ENCODE measurements at places on chromosomes 1 and 21. TPM values are rescaled to one million over a fixed set of nuclear protein-coding genes. Genes with fewer than 3 reads are reported as not detected.

The ELOVL1 gene
- 138 TPM for total RNA-seq

The HSD3B1 gene
- not detected for total RNA-seq

DNA sequence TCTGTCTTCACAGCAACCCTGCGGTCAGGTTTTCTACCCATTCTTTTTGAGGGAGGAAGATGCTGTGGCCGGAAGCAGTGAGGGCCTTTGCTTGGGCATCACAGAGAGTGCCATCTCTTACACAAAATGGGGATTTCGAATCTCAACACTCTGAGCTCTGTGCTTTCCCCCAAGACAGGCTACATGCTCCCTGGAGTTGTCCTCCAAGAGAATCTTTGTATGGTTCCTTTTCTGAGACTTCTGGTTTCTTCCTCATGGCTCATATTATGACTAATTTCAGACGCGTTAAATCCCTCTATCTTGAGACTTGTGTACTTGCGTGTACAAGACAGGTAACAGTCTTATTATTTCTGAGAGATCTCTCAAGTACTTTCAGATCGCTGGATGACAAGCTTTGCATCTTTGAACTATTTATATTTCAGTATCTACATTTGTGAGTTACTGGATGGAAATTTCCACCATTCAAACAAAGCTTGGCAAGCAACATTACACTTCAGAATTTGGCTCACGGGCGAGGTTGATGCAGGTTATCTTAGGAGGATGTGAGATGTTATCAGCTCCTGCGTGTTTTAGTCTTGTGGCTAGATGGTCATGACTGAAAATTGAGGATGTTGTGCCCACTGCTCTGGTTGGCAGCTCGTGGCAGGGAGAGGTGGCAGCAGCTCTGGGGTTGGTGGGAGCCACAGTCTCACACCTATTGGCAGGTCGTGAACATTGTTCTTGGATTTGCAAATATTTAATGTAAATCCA lies 19.4 kb downstream of the ABCG1 start:
- no peak for DNase-seq

The PDIK1L gene
- total RNA-seq = 5.7 TPM

The GFI1 gene
- total RNA-seq = 0.17 TPM

GRCh38 chr1:57860325-57860724 lies 436.5 kb upstream of the DAB1 start:
- DNase-seq = no peak

The S100A7 gene
- total RNA-seq = not detected

DNA sequence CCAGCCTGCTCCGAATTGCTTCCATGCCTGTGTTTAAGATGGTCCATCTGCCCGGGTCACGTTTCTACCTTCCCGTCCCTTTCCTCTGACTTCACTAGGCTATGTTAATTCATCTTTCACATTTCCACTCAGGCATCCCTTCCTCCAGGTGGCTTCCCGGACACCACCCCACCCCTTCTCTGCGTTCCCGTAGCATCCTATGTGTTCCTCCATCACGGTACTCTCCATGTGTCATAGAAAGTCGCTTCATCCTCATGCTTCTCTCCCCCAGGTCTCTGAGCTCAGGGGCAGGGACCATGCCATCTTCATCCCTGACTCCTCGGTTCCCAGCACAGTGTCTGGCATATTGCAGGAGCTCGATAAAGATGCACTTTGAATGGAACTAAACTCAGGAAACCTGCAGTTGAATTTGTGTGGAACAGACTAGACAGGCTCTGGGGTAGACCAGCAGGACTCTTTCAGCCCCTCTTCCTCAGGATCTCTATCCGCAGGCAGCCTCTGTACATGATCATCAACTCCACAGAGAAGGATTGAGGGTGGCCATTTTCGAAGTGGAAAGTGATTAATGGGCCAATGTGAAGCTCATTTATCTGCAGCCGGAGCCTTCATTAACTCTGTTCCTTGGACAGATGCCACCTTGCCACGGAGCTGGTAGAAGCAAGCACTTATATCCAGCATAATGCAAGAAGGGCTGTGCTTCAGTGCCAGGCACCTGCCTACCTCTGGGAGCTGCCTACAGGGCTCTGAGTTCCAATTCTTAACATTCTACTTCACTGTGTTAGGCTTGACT lies 9.1 kb downstream of the C1orf226 start:
- DNase-seq = no peak

- DNase-seq = peak; percentile 82
Measured at GRCh38 chr1:23368562-23369334, 888 bp downstream of the ZNF436 start.

DNA sequence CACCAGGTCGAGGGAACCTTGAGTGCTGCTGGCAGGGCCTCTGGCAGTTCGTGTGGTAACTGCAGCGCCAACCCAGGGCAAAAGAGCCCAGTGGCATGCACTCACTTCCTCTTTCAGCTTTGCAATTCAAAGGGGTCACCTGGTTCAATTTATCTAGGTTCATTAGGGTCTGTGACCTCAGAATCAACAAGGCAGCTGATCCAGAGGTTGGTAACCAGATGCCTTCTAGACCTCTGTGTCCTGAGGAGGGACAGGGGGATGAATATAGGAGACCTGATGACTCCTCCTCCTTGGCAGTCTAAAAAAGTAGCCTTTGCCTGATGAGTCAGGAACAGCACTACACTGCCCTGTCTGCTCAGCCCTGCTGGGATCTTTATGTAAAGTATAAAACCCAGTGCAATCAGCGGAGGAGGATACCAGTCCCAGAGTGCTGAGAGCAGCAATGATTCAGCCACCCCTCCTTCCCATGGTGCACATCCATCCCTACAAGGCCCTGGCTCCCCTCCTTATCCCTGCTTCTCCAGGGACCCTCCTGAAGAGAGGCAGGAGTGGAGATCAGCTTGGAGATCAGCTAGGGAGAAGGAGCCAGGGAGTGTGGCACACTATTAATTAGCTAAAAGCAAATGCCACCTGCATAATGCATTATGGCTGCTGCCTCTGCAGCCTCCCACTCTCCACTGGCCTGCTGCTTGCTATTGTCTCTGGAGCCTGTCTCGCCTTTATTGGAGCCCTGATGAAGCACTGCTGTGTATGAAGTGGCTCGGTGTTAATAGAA lies 11.2 kb upstream of the FMOD start:
- DNase-seq = peak; percentile 23

The CD101 gene
- 0.12 TPM for total RNA-seq

DNA sequence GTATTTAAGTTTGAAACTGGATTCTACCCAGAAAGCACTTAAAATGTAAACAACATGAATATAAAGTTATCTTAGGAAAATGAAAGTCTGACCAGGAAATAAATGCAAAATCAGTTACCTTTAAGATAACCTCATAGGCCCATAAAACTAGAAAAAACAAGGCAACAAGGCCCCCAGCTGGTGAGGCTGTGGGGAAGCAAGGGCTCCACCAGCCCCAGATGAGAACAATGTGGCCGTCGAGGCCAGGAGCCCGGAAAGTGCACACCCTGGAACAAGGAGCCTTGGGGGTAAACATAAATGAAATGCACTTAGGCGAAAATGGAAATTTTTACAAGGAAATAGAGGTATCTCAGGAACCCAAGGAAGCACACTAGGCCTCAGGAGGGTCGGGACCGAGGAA lies 37.9 kb upstream of the BMP8B start:
- no peak for DNase-seq

DNA sequence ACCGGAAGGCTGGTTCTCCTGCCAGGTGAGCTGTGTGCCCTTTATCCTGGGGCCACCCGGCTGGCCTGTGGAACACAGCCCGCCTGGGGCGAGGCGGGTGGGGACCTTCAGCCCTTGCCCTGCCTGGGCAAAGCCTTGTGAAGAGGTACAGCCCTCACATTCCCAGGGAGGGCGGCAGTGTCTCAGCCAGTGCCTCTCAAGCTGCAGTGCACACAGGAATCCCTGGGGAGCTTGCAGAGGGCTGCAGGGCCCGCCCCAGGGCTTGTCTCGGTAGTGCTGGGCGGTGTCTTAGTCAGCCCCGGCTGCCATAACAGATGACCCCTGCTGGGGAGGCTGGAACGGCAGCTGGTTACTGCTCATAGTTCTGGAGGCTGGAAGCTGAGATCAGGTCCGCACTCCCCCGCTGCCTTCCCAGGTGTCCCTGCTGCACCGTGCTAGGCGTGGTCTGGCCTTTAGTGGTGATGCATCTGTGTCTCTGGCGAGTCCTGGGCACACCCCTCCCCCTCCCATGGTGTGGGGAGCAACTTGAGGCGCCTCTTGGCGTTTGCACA lies 12.6 kb downstream of the DFFB start:
- DNase-seq = no peak

The PSRC1 gene
- 39.4 TPM for total RNA-seq

DNA sequence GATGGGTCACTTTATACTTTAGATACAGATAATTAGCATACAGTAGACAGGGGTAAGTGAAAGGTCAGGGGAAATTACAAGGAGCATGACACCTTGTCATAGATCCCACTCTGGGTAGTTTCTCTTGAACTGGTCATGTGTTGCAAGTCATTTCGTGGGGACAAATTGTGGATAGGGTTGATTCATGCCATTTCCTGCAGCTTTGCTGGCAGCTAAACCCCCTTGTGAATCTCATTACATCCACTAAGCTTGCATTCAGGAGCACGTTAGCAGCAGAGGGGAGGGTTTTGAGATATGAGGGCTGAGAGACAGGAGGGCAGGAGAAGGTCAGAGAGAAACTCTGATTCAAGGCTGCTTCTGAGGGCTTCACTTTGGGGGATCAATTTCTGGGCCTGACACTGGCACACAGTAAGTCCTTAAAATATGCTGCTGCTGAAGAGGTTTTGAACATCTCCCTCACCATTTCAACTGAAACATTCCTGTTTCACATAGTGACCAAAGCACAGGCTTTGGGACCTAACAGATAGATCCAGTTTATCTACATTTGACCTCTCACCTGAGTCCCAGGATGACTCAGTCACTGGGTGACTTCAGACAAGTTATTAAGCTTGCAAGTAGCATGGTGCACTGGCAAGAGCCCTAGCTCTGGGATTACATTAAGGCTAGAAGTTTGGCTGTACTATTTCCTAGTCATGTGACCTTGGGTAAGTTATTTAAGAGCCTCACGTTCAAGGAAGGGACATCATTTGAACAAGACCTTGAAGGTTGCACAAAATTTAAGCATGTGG lies 206.0 kb upstream of the USP24 start:
- peak; percentile 34 for DNase-seq

DNA sequence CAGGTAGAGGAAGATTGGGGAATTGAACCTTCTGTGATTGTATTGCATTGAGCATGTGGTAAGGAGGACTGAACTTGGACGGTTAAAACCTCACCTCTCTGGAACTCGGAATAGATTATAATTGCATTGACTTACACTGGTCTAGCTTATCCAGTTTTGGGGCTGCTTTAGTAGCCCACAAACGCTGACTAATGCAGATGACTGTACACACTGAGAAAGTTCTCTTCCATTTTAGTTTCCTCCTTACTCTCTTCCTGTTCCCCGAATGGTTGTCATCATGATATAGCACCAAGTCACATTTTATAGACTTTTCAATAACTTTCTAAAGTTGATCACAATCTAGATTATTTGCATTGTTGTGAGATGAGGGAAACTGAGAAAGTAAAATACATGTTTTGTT lies 78.2 kb downstream of the NFIA start:
- no peak for DNase-seq

GRCh38 chr21:44497703-44498126 lies 42.3 kb downstream of the KRTAP10-1 start:
- no peak for DNase-seq

- no peak for DNase-seq
Measured at GRCh38 chr1:151372058-151372934, at the start of gene SELENBP1. SELENBP1 (minus strand) TSS chr1:151372705; CDS start chr1:151372641, 64 bp downstream.

DNA sequence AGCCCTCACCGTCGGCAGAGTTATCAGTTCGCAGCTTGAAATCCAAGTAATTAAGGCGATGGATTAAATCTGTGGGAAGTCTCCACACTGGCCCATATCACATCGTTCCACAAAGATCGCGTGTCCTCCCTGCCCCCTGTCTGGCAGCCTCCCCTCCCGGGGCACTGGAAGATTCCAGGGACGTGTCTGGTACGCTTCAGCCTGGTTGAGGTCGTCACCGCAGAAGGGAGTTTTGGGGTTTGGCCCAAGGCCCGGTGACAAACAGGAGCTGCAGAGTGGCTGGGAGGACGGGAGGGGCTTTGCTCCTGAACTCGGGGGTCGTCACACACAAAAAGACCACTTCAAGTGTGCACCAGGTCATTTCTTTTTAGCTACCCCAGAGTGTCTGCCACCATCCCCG lies 51.1 kb downstream of the PRDM16 start:
- no peak for DNase-seq

DNA sequence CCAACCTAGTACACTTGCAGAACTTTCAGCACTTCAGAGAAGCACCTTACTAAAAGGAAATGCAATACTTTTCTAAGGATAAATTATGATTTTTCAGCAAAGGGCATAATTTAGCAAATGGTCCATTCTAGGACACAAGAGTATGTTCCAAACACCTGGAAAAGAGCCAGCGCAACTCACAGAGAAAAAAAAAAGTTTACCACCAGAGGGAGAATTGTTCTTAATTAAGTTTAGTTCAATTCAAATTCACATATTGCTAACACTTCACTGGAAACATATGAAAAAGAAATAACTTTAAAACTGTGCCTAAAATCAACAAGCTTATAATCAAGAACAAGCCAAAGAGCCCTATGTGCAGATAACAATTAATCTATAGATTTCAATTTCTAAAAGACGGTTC lies 338.1 kb downstream of the SEC16B start:
- no peak for DNase-seq

- DNase-seq = no peak
Measured at GRCh38 chr21:36516281-36516680, 36.4 kb upstream of the CLDN14 start.

GRCh38 chr1:227885648-227886502 lies 61.9 kb downstream of the WNT9A start:
- DNase-seq = peak; percentile 43

The FLG gene
- 0.35 TPM for total RNA-seq

DNA sequence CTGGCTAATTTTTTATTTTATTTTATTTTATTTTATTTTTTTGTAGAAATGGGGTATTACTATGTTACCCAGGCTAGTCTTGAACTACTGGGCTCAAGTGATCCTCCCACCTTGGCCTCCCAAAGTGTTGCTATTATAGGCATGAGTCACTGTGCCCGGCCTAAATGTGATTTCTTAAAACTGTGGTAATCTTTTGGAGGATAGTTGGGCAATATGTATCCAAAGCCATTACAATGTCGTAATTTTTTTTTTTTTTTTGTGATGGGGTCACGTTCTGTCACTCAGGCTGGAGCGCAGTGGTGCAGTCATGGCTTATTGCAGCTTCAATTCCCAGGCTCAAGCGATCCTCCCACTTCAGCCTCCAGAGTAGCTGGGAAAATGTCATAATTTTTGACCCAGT lies 14.2 kb downstream of the ETV3L start:
- peak; percentile 34 for DNase-seq

- no peak for DNase-seq
Measured at GRCh38 chr1:85078903-85079302, 30.6 kb upstream of the MCOLN3 start.

DNA sequence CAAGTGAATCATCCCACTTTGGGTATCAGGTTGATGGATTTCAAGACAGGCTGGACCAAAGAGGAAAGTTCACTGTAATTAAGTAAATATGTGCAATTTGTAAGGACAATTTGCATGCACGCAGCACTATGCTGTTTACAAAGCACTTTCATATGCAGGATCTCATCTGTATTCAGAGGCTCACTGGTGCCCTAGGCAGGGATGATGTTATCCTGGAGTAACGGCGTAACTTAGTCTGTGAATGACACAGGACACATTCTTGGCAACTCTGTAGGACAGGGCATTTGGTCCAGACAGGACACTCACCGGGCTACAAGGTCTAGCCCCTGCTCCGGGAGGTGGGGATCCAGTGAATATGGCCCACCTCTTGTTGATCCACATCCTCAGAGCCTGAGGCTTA lies 365.4 kb upstream of the DUSP10 start:
- DNase-seq = no peak
